ENCODE measurements at places on chromosomes 13 and 19. TPM values are rescaled to one million over a fixed set of nuclear protein-coding genes. Genes with fewer than 3 reads are reported as not detected.

DNA sequence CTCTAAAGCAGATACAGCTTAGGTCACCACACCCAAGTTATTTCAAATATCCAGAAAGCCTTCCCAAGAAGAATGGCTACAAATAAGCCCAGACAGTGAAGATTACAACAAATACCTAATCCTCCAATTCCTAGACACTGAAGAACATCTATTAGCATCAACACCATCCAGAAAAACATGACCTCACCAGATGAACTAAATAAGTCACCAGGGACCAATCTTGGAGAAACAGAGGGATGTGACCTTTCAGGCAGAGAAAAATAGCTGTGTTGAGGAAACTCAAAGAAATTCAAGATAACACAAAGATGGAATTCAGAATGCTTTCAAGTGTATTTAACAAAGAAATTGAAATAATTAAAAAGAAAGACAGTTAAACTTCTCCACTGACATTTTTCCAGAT is 15.0 kb upstream of the CLC start:
- DNase-seq: no peak

SYNE4 gene
- 0.92 TPM for total RNA-seq

DNA sequence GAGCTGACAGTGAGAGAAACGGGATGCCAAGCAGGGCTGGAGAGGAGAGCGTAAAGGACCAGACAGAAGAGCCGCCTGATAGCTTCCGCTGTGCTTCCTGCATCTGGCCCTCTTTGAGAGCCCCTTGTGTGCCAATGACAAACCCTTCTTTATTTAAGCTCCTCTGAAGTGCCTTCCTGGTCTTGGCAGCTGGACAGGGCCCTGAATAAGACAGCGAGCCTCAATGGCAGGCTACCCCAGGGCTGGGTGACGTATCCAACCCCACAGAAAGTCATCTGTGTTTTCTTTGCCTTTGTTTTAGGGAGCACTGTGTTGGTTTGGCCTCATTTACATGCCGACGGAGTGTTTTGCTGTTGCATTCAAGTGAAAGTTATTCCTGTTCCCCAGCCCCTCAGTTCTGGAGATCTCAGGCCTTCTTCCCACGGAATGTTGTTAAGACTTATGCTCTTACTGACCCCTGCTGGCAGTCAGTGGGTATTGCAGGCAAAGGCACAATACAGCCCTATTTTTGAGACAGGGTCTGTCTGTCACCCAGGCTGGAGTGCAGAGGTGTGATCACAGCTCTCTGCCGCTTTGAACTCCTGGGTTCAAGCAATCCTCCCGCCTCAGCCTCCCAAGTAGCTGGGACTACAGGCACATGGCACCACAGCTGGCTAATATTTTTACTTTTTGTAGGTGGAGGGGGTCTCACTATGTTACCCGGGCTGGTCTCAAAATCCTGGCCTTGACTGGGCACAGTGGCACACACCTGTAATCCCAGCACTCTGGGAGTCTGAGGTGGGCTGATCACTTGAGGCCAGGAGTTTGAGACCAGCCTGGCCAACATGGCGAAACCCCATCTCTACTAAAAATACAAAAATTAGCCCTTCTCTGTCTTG is 16.8 kb downstream of the CCL25 start:
- DNase-seq: no peak

DNA sequence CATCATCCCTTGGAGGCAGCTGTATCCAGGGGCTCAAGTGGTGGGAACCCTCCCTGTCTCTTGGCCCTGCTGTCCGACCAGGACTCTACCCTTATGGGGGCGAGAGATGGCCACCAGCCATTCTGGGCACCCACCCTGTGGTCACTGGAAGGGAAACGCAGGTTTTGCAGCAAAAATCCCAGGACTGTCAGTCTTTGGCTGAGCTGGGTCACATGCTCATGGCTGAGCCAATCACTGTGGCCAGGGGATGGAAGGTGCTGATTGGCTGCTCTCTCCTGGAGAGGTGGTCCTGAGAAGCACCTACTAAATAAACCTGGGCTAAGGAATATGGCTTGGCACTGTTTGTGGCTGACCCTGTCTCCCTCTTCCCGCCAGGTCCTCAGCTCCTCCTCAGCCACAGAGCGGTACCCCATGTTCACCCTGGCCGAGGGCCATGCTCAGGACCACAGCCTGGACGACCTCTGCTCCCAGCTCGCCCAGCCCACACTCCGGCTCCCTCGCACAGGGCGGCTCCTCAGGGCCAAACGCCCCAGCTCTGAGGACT is 8.9 kb downstream of the ATG4D start:
- DNase-seq: no peak

OR7D2 gene
- 0.24 TPM for total RNA-seq

DNA sequence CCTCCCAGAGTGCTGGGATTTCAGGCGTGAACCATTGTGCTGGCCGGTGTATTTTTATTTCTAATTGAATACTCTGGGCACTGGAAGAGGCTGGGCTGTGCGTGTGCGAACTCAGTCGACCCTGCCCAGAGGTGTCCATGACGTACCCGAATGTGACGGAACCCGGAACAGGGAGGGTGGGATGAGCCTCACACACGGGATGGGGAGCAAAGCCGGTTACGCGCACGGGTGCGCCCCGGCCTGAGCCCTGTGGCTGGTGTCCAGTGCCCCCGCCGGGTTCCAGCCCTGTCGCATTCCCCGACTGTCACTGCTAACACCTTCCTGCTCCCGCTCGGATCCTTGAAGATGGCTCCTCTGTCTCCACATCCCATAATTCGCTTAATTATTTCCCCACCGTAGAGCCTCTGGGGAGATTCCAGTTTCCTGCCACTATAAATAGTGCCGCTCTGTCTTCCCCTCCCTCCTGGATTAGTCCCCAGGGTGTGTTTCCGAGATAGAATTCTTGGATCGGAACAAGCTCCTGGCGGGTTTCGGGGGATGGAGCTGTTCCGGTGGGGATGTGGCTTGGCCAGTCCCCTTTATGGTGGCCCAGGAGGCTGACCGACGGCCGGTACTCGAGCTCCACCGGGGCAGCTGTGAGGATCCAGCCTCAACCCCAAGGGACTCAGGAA is 22.0 kb downstream of the SBNO2 start:
- no peak for DNase-seq

- DNase-seq: no peak
These were observed 13.9 kb upstream of the FBXL3 start for GRCh38 chr13:77040835-77041234.

DNA sequence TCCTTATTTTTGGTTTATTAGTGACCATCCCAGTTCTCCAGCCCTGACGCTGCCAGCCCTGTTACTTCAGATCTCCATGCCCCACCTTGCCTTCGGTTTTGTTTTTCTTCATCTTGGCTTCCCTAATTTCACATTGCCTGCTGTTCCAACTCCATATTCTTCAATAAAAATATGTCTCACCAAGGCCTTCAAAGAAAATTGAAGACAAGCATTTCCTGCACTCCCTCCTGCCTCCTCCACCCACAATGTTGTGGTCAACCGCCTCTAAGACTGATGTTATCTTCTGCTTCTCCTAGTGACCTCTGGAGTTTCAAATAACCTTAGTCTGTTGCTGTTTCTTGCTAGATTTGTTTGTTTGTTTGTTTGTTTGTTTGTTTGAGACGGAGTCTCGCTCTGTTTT is 14.6 kb downstream of the PLD3 start:
- no peak for DNase-seq

- DNase-seq: no peak
These were observed 661.7 kb upstream of the SLITRK1 start for GRCh38 chr13:84543962-84544361.

FCGBP gene
- 2.5 TPM for total RNA-seq

SBSN gene
- total RNA-seq: not detected

DNA sequence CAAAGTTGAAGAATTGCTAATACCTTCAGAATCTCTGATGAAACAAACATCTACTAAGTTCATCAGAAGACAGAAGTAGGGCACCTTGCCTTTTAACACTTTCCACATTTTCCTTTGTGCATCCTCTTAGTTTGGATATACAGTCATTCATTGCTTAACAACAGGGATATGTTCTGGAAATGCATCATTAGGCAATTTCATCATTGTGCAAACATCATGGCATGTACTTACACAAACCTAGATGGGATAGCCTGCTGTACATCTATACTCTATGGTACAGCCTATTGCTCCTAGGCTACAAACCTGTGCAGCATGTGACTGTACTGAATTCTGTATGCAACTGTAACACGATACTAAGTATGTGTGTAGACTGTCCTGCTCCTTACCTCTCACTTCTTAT is 169.8 kb downstream of the SUCLA2 start:
- no peak for DNase-seq

DNA sequence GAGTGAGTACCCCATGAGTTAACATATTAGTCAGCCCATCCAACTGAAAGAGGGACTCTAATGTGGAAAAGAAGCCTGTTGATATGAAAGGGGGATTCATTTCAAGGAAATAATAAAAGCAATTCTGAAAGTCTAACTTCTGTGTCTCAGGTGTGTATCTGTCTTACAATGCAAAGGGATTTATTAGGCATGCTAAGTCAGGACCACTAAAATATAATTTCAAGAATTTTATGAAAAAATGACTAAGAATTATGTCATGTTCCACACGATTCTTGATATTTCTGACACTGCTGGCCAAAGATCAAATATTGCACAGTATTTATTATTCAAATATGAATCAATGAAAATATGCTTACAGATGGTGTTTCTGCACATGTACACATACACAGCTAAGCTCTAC is 130.8 kb downstream of the KLF12 start:
- no peak for DNase-seq

DNA sequence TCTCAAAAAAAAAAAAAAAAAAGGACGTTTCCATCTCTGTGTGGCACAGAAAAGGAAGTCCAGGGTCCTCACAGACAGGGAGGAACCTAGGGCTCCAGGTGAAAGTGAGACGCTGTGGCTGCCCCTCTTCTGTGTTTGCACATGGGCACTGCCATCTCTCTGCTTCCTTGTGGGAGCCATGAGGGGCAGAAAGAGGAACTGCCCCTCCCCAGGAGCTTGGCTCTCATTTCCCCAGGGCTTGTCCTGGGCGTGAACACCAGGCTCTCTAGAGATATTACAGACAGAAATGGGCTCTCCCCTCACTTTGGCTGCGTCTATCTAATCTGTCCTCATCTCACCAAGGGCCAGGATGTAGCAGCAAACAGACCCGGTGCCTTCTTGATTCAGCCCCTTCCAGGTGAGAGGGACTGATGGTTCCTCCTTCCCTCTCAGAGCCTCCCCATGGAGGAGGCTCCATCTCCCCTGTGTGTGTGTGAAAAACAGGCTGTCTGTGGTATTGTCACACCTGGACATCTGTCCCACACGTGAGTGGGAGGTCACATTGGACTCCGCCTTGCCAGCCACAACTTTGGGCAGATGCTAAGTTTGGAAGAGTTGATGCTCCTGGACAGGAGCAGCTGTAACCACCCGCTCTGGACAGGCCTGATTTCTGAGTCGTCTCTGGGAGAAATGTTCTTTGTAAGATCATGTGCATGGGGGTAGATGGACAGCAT is 840 bp upstream of the LILRA4 start:
- DNase-seq: no peak

DNA sequence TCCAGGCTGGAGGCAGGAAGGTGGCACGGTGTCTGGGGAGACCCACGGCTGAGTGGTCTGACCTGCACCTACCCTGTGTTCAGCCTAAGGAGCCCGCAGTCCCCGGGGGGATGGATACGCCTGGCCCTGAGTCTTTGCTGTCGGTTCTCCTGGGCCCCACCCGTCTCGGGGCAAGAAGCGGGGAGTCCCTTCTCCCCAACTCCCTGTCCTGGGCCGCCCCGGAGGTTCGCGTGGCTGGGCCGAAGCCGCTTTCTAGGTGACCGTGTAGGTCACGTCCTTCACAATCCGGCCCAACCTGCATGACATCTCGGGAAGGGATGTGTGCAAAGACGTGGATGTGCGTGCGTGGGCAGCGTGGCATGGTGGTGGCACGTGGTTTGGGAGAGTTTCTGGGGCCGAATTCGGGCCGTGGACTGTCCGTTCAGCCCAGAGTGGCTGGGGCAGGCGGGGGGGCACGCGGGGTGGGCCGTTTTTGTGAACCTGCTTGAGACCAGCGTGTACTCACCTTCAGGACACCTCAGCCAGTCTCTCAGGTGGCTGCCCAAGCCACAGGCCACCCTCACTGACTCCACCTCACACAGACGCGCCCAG is 103.3 kb downstream of the PTPRS start:
- DNase-seq: no peak

PSG5 gene
- not detected for total RNA-seq

GRCh38 chr13:99250982-99251825 is 7.0 kb downstream of the GPR18 start:
- DNase-seq: no peak

TNFRSF19 gene
- 0.18 TPM for total RNA-seq

ASF1B gene
- total RNA-seq: 21.0 TPM

GRCh38 chr13:109651854-109652253 is 134.5 kb downstream of the IRS2 start:
- DNase-seq: no peak

GRCh38 chr13:80382576-80382975 is 41.6 kb upstream of the SPRY2 start:
- DNase-seq: no peak

GRCh38 chr19:17245535-17245984 is at the start of gene NR2F6:
Gene NR2F6, minus strand, starts transcription at chr19:17245919. Its CDS starts 699 bp downstream, at chr19:17245220.
- no peak for DNase-seq

NDUFB7 gene
- 175 TPM for total RNA-seq

DNA sequence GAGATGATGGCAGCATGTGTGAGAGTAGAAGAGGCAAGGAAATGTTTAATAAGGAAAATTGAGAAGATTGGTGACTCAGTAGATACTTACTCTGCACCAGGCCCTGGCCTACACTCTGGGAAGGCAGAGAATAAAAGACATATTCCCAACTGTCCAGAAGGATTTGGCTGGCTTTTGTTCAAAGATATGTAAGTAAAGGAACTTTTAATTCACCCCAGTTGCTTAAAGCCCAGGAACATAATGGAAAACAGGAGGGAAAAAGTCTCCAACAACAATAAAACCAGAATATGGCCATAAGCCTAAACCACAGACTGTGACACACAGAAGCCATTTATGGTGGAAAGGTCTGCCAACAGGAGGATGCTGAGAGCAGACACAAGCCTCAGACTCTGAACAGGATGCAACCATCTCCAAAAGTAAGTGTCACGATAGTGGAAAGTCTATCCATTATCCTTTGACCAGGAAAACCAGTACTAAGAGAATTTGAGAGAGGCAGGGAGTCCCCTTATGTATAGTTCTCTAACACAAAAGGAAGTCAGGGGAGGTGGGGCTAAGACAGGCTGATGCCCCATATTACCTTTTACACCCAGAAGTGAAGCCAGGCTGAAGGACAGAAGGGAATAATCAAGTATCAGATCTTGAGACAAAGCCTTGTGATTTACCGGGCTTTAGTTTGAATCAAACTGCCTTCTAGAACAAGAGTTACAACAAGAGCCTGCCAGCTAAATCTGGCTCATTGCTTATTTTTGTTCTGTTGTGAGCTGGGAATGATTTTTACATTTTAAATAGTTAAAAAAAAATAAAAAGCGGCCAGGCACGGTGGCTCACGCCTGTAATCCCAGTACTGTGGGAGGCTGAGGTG is 169.5 kb upstream of the STARD13 start:
- no peak for DNase-seq

DNA sequence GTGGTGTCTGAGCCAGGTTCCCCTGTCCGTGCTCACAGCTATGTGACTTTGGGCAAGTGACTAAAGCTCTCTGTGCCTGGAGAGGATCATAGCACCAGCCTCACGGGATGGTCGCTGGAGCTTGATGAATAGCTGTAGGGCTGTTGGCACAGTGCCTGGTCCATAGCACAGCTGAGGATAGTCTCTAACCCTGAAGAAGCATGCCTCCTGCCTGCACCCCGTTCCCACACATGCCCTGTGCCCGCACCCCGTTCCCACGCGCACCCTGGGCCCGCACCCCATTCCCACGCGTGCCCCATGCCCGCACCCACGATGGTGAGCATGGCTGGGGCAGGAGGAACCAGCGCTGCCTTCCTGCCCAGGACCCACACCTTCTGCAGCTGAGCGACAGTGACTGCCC is 63.7 kb upstream of the F7 start:
- no peak for DNase-seq

EFNA2 gene
- not detected for total RNA-seq

Measured in activated T-cell treated with anti-CD3 and anti-CD28 coated beads, Interleukin-2, amount 50 U/mL, for 4 hours (primary cell).